ENCODE measurements at places on chromosomes 12 and 14. TPM values are rescaled to one million over a fixed set of nuclear protein-coding genes. Genes with fewer than 3 reads are reported as not detected.

GRCh38 chr12:46926526-46926925 lies 100.7 kb upstream of the SLC38A4 start:
- DNase-seq: no peak

DNA sequence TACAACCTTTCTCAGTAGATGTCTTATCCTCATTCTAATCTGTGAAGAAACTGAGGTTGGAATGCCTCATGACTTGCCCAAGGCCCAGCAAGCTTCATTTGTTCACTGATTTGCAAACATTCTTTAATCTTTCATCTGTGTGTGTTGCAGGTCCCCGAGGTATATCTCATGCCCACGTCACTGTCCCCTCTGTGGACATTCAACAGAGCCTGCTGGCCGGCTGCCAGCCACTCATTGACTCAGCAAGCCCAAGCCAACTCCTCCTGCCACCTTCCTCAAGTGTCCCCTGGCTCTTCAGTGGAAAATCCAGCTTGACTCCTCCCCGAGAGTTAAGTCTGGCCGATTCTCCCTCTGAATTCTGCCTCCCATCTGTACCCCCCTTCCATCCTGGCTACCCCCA lies 1.9 kb upstream of the DCAF4 start:
- DNase-seq: no peak

- no peak for DNase-seq
Measured at GRCh38 chr14:20440465-20440864, 4.5 kb upstream of the KLHL33 start.

GRCh38 chr12:84276215-84276614 lies 636.4 kb downstream of the SLC6A15 start:
- DNase-seq: no peak

GRCh38 chr12:26713885-26714383 lies 119.1 kb downstream of the ITPR2 start:
- DNase-seq: no peak

DNA sequence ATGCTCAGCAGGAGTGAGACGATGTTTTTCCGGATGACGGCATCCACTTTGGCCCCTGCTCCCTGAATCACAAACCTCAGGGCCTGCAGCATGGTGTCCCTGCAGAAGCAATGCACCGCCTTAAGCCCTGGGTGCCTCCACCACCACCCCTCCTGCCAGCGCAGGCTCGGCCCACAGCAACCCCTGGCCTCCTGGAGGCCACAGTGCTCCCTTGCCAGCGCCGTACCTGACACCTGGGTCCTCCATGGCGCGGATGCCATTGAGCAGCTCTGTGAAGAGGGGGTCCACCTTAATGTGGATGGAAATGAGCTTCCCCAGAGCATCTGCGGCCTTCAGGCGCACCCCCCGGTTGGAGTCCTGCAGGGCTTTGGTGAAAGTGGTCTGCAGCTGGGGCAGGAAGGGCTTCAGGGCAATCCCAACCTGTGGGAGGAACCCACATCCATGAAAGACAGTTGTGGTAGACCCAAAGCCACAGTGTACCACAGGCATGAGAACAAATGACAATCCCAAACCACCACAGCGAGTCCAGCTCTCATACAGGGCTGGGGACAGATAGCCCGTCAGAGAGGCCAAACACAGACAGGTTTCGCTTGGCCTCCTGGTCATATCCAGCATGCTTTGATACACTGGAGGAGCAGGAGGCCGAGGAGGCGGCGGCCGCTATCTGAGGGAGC lies 17.9 kb upstream of the RAB35 start:
- no peak for DNase-seq

DNA sequence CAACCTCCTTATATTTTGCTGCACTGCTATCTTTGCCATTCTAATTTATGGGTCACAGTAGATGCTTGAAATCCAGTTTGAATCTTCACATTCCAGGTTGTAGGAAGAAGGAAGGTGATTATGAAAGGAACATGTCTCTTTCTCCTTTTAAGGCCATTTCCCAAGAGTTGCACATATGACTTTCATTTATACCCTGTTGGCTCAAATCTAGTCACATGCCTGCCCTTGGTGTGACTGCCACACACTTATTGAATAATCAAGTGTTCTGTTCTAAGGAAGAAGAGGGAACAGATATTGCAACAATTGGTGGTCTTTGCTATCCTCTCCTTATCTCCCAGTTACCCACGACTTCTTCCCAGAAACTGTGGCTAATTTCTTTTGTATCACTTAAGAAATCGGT lies 404.3 kb downstream of the TMEM117 start:
- no peak for DNase-seq

DNA sequence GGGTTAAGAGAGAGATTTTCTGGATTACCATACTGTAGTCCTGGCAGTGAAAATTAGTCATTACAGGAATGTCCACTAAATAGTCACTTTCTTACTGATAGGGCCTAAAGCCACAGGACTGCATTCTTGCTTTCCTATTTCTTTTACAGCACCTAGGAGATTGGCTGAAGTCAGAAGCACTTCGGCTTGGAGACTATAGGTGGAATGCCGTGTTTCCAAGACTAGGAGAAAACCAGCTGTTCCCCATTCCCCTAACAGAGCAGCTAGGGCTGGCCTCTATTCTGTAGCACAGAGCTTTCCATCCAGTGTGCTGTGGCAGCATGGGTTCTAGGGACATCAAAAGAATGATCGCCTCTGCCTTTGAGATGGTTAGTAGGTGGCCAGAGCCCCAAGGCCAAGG lies 15.1 kb downstream of the PIGH start:
- no peak for DNase-seq

DNA sequence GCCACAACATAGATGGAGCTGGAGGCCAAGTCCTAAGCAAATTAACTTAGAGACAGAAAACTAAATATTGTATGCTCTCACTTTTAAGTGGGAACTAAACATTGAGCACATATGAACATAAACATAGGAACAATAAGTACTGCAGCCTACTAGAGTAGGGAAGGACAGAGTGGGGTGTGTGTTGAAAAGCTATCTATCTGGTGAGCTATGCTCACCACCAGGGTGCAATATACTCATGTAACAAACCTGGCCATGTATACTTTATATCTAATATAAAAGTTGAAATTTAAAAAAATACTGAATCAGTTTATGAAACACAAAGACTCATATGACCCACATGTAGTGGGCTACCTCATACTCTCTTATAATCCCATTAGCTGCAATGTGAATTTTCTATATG lies 1305.0 kb downstream of the LRFN5 start:
- no peak for DNase-seq

DNA sequence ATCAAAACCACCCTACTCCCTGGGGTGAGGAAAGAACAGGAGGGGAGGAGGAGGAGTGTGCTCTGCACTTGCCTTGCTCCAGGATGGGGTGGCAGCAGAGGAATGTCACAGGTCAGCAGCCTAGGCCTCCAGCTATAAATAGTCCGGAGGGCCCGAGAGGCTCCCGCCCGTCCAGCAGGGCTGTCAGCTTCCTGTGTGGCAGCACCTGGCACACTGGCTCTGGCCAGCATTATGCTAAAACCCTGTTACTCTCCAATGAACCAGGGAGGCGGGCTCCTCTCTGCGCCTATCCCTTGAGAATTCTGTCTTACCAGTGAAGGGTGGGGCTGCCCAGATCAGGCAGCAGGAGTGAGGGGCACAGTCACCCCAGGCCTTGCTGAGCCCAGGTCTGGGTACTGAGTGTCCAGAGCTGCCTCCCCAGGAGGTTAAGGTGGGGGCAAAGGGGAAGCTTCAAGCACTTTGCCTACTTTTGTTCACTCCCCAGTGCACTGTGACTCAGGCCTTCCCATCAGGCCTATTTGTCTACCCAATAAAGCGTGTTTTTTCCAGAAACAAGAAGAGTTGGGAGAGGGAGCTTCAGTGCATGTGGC lies 1.2 kb upstream of the COX14 start:
- no peak for DNase-seq

DNA sequence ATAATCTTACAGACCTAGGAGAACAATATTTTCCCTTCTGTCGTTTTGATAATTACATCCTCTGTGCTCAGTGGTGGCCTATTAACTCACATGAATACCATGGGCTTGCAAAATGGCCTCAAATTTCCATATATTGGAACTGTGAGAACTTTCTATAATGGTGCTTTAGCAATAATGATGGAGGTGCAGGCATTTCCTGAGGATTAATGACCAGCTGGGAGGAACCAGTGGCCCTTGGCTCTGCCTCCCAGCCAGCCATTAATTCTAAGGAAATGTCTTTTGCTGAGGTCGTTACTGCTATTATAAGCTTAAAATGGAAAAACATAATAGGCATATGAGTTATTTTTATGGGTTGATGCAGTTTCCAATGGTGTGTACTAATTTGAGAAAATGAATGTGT lies 33.6 kb downstream of the HMGA2 start:
- DNase-seq: no peak

DNA sequence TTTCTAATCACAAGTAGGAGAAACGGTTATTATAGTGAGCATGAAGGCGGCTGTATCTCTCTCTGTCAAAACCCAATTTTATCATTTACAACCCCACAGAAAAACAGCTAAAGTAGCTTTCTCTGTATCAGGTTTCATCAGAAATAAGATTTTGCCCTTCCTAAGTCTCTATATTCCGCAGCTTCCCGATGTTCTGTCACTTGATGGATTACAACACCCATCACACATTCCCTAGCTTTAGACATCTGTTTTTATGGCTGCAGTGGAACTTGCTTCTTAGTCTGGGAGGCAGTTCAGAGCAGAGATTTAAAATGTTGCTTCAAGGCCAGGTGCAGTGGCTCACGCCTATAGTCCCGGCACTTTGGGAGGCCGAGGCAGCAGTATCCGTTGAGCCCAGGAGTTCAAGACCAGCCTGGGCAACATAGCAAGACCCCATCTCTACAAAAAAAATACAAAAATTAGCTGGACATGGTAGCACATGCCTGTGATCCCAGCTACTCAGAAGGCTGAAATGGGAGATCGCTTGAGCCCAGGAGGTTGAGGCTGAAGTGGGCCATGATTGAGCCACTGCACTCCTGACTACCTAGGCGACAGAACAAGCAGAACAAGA lies 27.6 kb upstream of the FOXN3 start:
- no peak for DNase-seq

DNA sequence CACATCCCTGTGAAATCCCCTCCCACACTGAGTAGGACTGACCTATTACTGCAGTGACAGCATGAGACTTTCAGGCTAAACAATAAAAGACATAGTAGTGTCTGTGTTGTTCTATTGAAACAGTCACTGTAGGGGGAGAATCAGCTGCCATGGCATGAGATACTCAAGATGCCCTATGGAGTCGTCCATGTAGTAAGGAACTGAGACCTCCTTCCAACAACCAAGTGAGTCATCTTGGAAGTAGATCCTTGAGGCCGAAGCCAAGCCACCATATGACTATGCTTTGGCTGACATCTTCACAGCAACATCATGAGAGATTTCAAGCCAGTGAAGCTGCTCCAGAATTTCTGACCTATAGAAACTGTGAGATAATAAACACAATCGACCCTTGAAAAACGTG lies 12.1 kb upstream of the LRP6 start:
- DNase-seq: no peak

- DNase-seq: no peak
Measured at GRCh38 chr12:3452348-3452747, 38.7 kb upstream of the PRMT8 start.

DNA sequence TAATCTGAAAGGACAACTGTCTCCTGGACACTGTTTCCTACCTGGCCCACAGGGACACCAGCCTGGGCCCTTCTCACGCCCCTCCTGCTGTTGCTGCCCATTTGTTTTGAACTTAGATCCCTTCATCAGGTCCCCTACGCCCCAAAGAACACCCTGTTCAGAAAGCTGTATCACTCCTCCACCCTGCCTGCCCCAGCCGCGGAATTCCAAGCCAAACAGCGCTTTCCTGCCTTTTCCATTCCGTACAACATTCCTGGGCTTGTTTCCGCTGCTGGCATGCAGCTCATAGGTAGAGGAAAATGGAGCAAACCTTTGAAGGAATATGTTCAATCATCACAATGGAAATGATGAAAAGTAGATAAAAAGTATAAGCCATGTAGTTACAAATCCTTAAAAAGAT lies 12.8 kb upstream of the GSG1 start:
- no peak for DNase-seq

PRPH gene
- 0.35 TPM for total RNA-seq

GZMB gene
- 2,662 TPM for total RNA-seq

AMN gene
- 0.53 TPM for total RNA-seq
